Activated CD4-positive, alpha-beta memory T cell treated with anti-CD3 and anti-CD28 coated beads for 36 hours (primary cell): ENCODE measurements at places on chromosomes 1 and 21. TPM values are rescaled to one million over a fixed set of nuclear protein-coding genes. Genes with fewer than 3 reads are reported as not detected.

- no peak for DNase-seq
Measured at GRCh38 chr1:65527190-65527589, 106.7 kb downstream of the LEPR start.

- DNase-seq: no peak
Measured at GRCh38 chr1:119771016-119771415, 2.3 kb upstream of the HMGCS2 start.

DNA sequence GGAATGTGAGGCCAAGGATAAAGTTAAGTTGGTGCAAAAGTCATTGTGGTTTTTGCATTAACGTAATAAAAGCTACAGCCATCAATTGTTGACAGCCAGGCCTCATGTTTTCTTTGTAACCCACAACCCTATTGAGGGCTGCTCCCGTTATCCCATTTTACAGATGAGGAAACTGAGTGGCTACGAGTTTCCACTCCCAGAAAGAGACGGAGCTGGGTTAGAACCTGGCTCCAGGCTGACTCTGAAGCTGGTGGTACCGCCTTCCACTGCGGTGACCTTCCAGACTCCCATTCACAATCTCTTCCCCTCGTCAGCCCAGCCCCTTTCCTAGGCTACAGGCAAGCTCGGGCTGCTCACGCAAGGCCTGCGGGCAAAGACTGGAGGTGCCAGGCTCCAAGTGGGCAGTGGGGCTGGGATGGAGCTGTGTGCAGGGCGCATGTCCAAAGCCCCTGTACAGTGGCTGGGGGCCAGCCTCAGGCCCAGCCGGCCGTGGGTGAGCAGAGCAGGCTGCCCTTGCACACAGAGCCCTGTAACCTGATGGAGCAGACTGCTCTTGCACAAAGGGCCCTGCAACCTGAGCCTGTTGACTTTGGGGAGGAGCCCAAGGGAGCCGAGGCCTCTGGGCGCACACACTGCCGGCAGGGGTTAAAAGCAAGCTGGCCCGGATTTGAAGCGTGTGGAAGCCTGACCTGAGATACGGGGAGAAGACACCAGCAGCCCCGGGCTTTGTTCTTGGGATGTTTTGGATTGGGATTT, 97.4 kb upstream of the TMPRSS2 start:
- no peak for DNase-seq

Gene C1orf94
- not detected for total RNA-seq

Gene IVL
- total RNA-seq: not detected

- no peak for DNase-seq
Measured at GRCh38 chr21:37490084-37490483, 123.5 kb downstream of the DYRK1A start.

Gene PEAR1
- not detected for total RNA-seq

Gene MCM3AP
- 126 TPM for total RNA-seq

GRCh38 chr1:65431111-65431705, 10.7 kb downstream of the LEPR start:
- no peak for DNase-seq

DNA sequence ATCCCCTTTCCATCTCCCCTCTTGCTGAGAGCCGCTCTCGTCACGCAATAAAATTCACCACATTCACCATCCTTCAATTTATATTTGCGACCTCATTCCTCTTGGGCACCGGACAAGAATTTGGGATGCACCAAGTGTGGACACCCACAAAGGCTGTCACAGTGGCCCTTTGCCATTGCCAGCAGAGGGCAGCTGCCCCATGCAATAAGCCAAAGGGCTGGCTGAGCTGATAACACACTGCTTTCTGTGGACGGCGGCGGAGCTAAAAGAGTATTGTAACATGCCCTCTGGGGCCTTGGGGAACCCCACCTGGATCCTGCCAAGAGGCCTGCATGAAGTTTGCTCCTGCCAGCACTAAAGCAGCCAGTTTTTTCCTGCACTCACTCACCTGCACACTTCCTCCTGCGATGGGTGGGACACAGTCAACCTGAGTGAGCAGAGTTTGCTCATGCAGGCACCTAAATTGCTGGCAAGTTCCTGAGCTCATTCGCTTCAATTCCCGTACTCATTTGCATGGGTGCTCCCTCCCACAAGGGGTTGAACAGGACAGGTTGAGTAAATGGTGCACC, 792.3 kb upstream of the ADAMTS5 start:
- no peak for DNase-seq

DNA sequence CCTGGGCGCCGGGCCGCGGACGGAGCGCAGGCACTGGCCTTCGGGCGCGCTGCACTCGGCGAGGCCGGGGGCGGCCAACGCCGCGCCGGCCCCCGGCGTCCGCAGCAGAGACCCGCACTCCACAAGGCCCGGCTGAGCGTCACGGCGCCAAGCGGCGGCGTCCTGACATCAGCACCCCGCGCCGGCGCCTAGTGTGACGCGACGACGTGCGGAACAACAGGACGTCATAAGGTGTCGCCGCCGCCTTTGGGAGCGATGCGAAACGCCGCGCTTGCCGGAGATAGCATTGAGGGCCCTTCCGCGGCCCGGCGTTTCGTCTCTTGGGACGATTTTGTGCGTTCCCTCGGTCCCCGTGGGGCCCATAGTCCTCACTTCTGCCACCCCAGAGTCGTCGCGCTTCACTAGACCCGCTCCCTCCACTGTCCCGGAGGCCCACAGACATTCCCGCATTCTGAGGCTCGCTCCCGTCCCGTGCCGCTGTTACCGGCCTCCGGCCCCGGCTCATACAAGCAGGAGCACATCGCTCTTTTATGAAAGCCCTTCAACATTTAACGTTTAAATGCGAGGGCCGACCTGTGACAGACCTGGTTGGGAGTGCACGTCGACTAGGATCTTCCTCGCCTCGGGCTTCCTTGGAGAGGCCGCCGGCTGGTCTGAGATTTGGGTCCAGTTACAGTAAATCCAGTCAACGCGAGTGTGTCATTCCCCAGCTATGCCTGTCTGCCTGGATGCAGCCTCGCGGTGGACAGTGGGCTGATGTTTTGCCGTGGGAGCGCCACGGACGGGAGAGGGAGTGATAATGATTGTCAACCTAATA, at the start of gene SSU72:
TSS of gene SSU72 (minus strand) at position 143 of the 817 bp plus-strand sequence. CDS start 306 bp downstream, outside the sequence.
- DNase-seq: peak; percentile 94

DNA sequence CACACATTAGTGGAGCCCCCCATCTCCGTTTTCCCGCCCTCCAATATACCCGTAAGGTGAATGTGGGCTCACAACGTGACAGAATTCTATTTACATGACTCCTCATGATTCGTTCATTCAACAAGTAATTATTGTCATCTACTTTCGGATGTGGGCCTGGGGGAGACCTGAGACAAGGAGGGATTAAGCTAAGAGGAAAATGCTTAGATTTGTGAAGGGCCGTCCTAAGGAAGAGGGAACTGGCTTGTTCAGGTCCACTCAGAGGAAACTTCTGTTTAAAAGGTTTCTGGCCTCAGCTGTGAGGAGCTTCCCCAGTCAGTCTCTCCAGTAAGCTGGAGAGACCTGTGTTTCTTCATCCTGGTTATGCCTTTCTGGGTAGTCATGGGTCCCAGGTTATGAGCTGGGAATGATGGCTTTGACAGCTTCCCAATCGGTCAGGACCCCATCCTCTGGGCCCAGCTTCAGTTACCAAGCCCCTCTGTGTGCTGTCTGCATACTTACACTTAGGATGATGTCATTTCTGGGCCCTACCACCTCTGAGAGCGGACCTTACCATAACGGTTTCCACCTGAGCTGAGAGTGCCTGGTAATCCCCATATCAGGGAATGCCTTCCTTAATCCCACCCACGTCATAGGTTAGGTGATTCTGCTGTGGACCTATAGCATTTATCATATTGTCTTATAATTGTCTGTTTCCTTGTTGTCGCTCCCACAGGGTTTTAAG, 687 bp upstream of the ERI3 start:
- DNase-seq: no peak

Gene ZSCAN20
- total RNA-seq: 3.8 TPM

DNA sequence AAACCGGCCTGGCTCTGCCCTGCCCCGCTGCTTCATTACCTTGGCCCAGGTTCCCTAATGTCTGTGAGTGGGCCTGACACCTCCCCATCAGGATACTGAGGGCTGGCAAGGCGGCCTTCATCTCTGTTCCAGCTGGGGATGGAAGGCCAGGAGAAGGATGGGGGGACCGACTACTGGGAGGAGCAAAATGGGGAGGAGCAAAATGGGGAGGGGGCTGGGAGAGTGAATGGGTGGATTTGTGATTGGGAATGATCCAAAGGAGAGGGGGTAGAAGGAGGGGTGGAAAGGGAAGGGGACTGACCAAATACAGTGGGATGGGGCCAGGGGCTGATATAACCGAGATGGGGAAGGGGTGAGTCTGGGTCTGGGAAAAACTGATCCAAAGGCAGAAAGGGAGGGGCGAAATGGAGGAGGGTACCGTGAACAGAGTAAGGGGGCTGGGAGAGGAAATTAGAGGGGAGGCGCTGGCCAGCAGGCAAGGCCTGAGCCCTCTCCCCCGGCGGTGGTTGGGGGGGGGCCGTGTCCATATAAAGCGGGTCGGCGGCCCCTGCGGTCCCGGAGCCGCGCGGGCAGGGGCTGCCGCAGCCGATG, at the start of gene FOXE3:
TSS of gene FOXE3 (plus strand) at position 558 of the 591 bp plus-strand sequence. CDS start at position 589, 31 bp downstream.
- DNase-seq: no peak

Gene BNIPL
- 1.3 TPM for total RNA-seq

Gene XKR8
- total RNA-seq: 8.9 TPM

Gene OBSCN
- 14.9 TPM for total RNA-seq

DNA sequence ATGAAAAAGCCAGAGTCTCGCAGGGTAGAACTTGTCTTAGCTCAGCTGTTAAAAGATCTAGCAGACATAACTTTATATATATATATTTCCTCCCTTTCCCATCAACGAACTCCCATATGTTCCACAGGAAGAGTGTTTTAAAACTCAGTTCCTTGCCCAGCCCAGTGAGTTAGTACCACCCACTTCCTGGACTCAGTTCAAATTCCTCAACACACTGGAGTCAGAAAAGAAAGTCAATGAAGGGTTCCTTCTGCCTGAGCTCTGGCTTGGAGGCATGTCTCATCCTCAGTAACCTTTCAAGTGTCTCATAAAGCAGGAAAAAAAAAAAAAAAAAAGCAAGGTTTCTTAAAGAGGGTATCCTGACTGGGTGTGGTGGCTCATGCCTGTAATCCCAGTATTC, 15.6 kb downstream of the TPM3 start:
- DNase-seq: no peak

Gene SLC45A1
- 0.95 TPM for total RNA-seq

DNA sequence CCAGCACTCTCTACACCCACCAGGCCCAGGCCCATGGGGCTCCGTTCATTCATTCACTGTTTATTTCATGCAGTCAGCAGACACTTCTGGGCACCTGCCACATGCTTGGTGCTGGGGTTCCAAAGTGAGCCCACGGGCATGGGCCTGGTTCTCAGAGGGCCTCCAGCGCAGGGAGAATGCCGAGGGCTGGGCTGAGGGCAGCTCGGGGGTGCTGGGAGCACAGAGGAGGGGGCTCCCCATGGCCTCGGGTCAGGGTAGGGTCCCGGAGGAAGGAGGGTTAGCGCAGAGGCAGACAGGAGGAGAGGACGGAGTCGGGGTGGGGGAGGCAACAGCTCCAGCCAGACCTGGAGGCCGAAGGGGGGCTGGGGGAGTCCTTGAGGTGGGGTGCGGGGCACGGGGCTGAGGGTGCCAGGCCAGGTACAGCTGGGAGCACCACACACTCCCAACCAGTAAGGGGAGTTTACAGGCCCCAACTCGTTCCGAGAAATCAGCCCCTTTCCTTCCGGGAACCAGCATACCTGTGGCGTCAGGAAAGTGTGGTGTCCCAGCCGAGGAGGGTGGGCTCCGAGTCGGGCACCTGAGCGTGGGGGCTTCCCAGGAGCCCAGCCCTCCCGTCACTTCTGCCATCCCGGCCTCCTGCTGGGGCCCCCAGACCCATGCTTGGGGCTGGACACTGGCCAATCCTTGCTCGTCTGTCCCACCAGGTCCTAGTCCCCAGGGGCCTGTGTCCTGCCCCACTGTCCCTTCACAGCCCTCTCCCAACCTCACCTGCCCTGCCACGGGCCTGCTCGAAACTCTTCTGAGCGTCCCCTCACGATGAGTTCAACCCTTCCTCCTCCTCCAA, 10.8 kb downstream of the ARHGEF16 start:
- DNase-seq: no peak

- DNase-seq: no peak
Measured at GRCh38 chr21:45387506-45387905, 17.5 kb upstream of the COL18A1 start.

GRCh38 chr1:85407746-85408377, 57.1 kb downstream of the DDAH1 start:
- DNase-seq: no peak

DNA sequence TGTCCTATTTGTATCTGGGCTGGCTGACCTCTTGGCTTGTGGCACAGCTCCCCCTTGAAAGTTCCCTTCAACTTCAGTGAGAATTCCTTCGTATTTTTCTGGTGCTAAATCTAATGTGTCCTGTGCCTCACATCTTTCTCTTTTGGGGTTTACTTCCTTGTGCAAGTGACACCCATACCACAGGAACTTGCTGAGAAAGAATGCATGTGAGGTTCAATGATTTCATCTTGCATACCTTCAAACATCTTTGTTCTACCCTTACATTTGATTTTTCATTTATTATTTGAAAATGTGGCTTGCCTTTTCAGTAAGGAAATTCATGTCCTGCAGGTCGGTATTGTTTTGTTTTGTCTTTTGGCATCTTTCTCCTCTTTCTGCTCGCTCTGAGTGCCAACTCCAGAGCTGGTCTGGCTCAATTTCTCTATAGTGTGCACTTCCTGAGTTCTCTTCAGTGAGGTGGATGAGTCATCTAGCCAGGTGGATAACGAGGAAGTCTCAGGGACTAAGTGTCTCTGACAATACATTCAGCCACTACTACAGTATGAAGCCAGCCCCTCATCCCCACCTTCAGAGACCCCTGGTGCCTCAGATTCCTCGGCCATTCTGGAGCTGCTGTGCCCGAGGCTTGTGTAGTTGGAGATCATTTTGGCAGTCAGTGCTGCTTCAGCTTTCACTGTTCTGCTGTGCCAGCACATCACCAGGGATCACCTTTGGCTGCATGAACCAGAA, 59.5 kb downstream of the RIPK4 start:
- no peak for DNase-seq

- DNase-seq: no peak
Measured at GRCh38 chr1:151134396-151134795, 12.0 kb downstream of the SEMA6C start.

DNA sequence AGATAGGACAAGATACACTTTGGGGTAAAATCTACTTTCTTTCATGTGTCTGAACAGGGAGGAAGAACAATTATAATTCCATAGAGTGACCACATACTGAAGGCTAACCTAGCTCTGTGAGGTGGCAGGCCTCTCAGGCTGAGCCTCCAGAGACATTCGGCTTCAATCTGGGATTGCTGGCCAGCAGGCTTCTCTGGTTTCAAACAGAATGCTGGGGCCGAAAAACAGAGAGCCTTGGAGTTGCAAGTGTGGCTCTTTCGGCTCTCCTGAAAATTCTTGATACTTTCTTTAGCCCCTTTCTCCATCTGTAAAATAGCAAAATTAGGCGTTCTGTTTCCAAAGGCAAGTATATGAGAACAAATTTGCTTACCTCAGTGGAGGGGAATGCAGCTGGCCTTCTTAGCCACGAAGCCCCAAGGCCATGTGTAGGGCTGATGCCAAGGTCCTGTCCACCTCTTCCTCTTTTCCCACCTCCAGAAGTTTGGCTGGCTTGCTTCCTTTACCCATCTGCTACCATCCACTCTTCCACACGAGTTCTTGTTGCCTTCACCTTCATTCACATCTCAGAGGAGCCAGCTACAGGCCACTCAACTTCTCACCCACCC, 30.0 kb upstream of the UBE2U start:
- DNase-seq: no peak

Gene OR2G2
- not detected for total RNA-seq
